Activated T-helper 1 cell treated with Interleukin-2 at 50 U/mL for 16 hours (primary cell): ENCODE measurements at places on chromosomes 16 and 17.
A peak's percentile ranks its signal among the peaks of the same experiment; 100 is the strongest.

DNA sequence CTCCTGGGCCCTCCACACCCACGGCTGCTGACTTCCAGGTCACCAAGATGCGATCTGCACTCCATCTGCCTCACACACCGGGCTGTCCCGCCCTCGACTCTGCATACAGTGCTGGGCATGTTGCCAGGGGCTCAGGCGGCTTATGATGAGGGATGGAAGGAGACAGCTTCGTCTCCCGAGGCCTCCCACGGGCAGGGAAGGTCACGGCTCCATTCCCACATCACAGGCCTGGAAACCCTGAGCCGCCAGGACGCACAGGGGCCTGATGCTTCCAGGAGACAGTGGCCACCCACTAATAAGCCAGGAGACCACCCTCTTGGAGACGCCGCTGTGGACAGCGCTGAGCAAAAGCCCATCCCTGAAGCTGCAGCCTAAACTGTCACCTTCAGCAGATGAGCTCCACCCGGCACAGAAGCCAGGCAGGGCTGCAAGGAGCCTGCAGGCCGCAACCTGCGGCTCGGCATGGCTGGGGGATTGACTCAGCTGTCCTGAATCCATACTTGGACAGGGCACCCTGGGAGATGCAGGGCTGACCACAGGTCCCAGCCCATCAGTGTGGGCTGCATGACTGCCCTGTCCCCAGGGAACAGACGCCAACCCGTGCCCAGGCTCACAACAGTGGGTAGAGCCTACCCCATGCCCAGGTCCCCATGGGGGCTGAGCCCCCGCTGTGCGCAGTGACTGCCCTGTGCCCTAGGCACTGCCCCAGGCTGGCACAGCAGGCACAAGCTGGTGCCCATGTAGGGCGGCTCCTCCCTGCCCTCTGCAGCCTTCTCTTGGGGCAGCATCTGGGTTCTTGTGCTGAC is 34.4 kb downstream of the SLC7A5 start:
- DNase-seq, result no peak

GRCh38 chr16:70738083-70738977 is 52.5 kb upstream of the MTSS2 start:
- DNase-seq, result no peak

GRCh38 chr17:82892899-82893565 is 53.2 kb upstream of the ZNF750 start:
- DNase-seq, result peak; percentile 68

GRCh38 chr16:79563921-79564320 is 36.6 kb downstream of the MAF start:
- DNase-seq, result no peak

GRCh38 chr16:72061564-72061963 is 1.5 kb upstream of the HPR start:
- no peak for DNase-seq

GRCh38 chr16:2174396-2175131 is 19.0 kb downstream of the TRAF7 start:
- no peak for DNase-seq

DNA sequence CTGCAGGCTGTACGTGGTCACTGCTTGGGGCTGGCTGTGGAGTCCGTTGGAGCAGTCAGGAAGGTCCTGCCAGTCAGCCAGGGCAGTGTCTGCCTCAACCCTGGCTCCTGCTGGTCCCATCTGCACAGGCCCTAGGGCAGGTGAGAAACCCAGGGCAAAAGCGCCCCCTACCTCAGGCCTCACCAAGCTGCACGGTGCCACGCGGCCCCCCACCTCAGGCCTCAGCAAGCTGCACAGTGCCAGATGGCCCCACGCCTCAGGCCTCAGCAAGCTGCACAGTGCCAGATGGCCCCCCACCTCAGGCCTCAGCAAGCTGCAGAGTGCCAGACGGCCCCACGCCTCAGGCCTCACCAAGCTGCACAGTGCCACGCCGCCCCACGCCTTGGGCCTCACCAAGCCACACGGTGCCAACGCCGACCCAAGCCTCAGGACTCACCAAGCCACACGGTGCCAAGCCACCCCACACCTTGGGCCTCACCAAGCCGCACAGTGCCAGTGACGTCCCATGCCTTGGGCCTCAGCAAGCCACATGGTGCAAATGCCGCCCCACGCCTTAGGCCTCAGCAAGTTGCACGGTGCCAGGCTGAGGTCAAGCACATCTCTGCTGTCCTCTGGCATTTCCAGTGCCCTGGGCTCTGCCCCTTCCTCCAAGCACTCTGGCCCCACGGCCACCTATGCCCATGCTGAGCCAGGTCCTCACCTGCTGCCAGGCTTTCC is 5.5 kb downstream of the TMEM204 start:
- no peak for DNase-seq

GRCh38 chr17:66492561-66493005 is 190.2 kb downstream of the PRKCA start:
- no peak for DNase-seq

GRCh38 chr16:48164907-48165715 is 9.3 kb upstream of the ABCC12 start:
- DNase-seq, result peak; percentile 30

DNA sequence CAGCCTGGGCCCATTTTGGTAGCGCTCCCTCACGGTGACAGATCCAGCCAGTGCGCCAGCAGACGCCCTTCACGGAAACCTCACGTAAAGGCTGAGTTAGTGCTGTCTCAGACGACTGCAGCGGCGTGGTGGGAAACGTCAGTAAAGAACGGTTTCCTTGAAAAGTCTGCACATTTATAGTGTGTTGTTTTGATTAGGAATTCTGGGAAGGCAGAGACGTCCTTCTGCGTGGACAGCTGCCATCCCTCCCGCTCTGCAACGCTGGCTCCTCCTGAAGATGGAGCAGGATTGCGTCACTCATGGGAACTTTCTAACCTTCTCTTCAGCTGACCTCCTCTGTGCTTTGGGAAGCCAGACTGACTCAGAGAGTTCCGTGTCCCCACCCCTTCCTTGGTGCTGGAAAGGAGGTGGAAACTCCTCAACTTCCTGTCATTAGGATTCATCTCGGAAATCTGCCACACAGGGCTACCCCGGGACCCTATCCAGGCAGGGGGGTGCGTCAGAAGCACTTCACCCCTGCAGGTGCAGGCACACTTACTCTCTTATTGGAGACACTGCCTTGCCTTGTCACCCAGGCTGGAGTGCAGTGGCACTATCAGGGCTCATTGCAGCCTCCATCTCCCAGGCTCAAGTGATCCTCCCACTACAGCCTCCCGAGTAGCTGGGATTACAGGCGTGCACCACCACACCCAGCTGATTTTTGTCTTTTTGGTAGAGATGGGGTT is 24.3 kb upstream of the CRISPLD2 start:
- DNase-seq, result no peak

DNA sequence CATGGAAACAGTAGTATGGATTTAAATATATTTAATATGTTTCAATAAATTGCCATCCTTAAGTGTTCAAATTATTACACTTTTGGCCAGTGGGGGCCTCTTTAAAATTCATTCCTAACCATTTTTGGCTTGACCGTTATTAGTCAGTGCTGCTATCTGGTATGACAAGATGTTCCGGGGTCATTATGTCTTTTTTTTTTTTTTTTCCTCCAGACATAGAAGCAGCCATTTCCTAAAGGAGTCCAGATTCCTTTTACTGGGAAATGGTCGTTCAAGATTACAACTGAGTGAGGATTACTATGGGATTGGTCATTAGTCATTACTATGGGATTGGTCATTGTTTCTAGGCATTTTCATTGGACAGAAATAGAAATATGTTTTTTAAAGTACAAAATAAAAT is 53.4 kb downstream of the NF1 start:
- DNase-seq, result no peak

- DNase-seq, result no peak
Measured at GRCh38 chr17:75307957-75308731, 18.9 kb upstream of the SLC25A19 start.

- no peak for DNase-seq
Measured at GRCh38 chr17:5241861-5242671, 7.4 kb upstream of the SCIMP start.

- DNase-seq, result no peak
Measured at GRCh38 chr17:8849311-8850041, 18.0 kb downstream of the PIK3R6 start.

DNA sequence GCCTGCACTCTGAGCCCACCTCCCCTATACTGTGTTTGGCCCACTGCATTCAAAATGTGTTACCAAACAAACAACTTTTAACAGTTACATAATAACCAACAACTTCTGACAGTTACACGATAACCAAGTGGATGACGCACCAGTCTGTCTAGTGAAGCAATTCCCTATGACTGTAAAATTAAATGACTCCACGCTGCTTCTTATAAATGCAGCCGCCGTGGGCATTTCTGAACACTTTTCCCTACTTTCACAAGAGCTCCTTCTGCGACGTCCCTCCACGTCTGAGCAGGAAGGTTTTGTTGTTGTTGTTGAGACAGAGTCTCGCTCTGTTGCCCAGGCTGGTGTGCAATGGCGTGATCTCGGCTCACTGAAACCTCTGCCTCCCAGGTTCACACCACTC is 27.6 kb downstream of the ZNF276 start:
- no peak for DNase-seq

GRCh38 chr17:1108765-1109605 is 70.8 kb downstream of the ABR start:
- DNase-seq, result peak; percentile 67

DNA sequence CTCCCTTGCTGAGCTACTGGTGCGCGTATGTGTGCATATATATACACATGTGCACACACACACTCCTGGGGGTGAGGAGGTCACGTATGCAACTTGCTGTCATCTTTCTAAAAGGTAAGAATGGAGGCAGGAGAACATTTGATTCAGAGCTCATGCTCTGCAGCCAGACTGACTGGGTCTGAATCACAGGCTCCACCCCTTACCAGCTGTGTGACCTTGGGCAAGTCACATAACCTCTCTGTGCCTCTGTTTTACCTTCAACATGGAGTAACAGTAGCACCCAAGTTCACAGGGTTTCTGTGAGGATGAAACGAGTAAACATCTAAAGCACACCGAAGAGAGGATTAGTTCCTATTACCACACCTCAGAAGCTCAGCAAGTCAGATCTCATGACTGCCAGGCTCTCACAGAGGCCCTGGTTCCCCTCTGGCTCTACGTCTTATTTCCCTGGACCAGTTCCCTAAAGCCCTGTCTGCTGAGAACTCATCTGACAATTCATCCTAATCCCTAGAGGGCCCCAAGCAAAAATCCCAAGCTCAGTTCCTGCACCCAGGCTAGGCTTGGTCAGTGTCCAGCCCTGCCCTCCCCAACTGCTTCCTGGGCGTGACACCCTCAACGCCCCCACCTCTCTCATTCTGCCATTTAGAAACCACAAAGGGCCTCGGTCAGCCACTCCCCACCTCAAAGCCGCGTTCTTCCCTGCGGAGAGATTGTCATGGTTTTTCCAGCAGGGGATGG is 28.7 kb downstream of the ABR start:
- no peak for DNase-seq

- DNase-seq, result no peak
Measured at GRCh38 chr16:57051696-57052228, 40.6 kb upstream of the CPNE2 start.

DNA sequence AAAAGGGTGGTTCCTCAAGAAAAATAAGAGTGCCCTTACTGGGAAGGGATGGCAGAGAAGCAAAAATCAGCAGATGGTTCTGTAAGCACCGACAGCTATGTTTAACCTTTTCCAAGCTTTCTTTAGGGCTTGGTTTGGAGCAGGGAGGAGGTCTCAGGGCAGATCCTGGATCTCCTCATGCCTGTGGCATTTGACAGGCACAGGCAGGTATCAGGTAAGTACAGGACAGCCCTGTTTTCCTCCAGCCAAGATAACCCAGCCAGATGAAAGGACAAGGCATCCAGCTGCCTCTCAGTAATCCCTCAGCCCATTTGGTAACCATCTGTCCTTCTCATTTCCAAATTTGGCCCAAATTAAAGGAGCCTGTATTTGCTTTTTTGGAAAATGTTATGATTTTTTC is 141.5 kb downstream of the TOX3 start:
- no peak for DNase-seq

GRCh38 chr16:66717112-66717675 is 20.7 kb upstream of the CMTM4 start:
- DNase-seq, result no peak

- DNase-seq, result no peak
Measured at GRCh38 chr17:28888832-28889231, 8.7 kb downstream of the FLOT2 start.

DNA sequence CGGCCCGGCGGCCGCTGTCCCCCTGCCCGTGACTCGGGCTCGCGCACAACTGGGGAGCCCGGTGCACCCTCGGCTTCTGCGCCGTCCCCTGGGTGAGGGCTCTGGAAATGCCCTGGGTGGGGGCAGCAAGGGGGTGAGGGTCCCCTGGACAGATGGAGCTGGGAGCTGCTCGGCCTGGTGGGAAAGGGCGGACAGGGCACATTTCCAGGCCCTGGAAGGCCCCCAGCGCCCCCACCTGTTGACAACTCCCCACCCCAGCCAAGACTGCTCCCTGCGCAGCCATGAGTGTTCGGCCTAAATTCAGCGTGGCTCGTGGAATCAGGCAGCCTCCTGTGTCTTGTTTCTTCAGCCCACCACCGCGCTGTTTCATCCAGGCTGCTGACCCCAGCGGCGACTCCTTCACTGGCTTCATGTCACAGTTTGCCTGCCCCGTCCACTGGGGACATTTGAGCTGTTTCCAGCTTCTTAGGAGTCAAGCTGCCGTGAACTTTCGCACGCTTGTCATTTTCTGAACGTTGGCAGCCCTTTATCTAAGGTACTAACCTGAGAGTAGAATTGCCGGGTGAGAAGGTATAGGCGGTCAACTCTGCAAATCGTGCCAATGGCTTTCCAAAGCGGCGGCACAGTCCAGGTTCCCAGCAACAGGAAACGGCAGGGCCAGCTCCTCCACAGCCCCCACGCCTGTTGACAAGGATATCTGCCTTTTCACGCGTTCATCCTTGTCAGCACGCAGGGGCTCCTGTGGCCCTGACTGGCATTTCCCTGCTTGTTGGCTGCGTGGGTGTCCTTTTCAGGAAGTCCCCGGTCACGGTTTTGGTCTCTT is 895 bp downstream of the UTS2R start:
- no peak for DNase-seq

GRCh38 chr16:66081775-66082366 is 284.6 kb upstream of the CDH5 start:
- no peak for DNase-seq

- DNase-seq, result peak; percentile 3
Measured at GRCh38 chr16:71894229-71894920, 956 bp upstream of the IST1 start.

DNA sequence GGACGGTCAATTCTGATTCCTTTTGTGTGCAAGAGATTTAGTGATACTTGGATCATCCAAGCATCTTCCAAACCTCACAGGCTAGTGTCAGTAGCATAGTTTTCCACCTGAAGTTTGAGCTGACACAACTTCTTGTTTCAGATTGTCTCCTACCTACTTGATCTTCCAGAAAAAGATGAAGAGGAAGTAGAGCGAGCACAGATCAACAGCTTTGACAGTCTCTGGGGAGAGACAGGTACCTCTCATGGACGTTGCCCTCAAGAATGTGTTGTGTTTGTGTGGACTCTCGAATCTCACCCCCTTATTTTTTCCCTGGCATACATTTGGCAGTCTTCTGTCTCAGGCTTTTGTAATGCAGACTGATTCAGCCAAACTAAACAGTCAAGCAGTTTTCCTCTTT is 47.4 kb downstream of the CYB561 start:
- DNase-seq, result no peak

DNA sequence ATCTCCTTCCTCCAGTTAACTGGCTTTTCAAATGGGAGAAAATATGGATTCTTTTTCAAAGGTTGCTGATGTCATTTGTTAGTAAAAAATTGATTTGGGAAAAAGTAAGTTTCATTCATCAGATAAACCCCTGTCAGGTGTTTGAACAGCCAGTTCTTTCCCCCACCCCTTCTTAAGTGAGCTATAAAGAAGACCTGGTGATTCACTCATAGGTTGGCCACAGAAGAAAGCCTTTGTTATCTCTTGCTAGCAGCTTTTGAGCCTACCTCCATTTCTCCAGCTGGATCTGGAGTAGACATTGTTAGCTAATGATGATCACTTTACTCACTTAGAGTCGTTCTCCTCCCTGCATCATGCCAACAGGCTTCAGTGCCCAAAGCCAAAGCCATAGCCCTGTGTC is 63.0 kb downstream of the NLK start:
- DNase-seq, result no peak
